ENCODE measurements at places on chromosomes 2 and 18. TPM values are rescaled to one million over a fixed set of nuclear protein-coding genes. Genes with fewer than 3 reads are reported as not detected.

DNA sequence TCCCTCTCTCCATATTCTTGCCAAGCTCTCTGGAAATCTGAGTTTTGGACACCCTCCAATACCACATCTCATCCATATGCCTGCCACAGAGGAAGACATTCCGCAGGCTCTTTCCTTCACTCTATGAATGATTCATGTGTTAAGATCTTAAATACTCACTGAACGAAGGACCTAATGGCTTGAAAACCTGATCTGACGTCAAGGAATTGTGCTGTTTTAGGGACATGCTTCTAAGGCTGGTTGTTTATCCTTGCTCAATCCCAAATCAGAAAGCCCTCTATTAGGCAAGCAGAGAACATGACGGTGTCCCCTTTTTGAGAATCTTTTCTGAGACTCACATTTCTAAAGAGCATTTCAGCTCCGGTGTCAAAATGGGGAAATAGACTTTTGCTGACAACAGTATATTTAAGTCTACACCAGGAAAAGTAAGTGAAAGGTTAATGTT is 83.7 kb upstream of the GALNT5 start:
- no peak for DNase-seq

- DNase-seq, result no peak
Observed at GRCh38 chr2:200130762-200131166, 175.4 kb downstream of the MAIP1 start.

DNA sequence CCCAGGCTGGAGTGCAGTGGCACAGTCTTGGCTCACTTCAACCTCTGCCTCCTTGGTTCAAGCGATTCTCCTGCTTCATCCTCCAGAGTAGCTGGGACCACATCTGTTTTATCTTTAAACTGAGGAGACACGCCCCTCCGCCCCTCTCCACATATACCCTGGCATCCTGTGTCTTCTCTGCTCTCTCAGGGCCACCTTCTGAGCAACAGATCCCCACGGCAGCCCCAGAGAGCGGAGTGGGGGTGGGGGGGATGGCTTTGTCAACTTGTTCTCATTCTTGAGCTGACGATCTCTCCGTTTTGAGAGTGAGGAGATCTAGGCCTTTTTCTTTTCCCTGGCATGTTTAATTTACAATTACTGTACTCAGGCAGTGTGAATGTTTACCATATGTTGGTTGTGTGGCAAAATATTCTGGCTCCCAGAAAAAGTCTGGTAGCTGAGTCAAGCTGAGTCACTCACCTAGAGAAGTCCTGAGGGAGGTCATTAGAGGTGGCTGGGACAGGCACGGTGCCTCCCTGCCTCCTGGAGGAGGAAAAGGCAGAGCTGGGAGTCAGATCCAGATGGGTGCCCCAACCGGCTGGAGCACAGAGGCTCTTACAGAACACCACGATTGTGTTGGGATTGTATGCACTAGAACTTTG is 19.5 kb upstream of the ID2 start:
- DNase-seq, result no peak

GRCh38 chr18:79405019-79405780 is 9.5 kb downstream of the NFATC1 start:
- DNase-seq, result no peak

DNA sequence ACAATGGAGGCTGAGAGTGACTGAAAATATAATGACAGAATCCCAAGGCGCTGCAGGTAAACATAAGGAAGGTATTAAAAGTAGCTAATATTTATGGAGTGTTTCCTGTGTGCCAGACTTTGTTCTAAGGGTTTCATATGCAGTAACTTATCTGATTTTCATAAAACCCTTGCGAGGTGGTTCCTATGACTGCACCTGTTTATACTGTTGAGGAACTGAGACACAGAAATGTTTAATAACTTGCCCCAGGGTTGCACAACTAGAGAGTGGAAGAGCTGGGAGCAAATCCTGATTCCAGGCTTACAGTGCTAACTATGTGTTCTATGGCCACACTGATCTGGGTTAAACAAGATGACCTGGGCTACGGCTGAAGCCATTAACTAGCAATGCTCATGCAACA is 2.4 kb downstream of the SP110 start:
- DNase-seq, result no peak

GRCh38 chr2:216031960-216032689 is 18.8 kb upstream of the MREG start:
- no peak for DNase-seq

DNA sequence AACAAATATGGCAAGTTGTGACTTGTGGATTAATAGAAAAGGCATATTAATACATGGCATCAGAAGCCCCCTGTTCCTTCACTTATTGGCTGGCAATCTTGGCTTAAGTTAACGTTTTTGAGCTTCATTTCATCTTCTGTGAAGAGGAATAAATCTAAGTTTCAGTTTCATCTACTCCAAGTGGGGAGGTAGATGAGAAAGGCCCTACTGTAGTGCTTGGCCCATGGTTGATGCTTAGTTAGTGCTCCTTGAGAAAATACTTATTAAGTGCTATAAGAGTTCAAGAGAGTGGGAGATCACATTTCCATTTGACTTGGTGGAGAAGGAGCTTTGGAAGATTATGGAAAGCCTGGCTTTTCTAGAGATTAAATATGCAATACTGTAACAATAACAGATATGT is 244.3 kb downstream of the BABAM2 start:
- DNase-seq, result no peak

GRCh38 chr2:231228223-231228622 is 29.8 kb downstream of the ARMC9 start:
- no peak for DNase-seq

DNA sequence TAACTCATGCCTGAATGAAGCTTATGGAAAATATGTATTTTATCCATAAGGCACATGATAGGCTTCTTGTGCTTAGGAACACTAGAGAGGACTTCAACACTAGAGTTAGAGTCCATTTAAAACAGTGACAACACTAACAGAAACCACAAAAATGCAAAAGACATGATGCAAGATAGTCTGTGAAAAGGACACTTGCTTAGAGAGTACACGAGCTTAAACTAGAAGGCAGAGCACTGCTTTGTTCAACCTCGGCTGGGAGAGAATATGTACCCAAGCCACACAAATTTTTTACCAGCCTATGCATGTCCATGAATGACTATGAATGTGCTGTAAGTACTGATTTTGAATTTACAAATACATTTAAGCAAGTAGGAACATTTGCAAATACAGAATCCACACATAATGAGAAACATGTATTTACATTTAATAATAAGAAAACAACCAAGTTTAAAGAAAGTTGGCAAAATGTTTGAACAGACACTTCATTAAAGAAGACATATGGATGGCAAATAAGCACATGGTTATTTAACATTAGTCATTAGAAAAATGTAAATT is 130.6 kb downstream of the SPOPL start:
- no peak for DNase-seq

GRCh38 chr2:214593727-214594126 is 182.9 kb downstream of the VWC2L start:
- no peak for DNase-seq

- DNase-seq, result no peak
Observed at GRCh38 chr18:58851856-58852255, 12.8 kb upstream of the ZNF532 start.

DNA sequence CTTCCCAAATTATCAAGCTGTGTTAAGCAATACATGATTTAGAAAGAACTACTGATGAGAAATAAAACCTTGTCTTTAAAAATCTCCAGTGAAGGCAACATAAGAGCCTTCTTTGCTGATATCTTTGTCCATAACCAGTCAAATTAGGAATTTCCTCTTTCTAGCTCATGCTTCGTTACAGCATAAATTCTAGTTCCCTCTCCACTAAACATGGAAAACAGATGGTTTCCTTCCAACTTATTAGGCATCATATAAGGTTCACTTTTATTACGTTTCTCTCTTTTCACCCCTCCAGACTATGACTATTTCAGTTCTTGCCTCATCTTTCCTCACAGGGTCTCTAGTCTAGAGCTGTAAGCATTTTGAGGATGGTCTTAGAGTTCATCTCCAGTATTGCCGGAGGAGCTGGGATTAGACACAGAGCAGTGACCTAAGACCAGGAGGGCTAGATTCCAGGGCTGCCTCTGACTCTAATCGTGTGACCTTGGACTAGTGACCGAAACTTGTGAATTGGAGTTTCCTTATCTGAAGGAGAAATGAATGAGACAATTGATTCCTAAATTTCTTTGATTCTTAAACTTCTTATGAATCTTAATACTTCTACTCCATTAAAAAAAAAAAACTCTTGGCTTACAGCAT is 195.5 kb upstream of the APCDD1 start:
- no peak for DNase-seq

DNA sequence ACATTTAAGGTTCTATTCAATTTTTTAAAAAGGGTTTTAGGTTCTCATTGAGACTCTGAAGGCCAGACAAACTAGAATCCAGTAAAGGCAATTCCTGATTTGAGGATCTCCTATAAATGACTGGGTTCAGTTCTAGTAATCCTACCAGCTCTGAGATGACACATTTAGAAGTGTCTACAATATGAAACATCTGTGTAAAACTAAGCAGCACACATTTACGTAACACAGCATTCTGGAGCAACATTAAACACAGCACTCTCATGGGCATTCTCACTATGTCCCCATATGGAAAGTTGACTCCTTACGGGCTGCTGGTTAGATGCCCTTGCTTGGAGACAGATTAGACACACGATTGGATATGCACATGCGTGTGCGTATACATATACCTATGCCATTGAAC is 114.4 kb downstream of the ZNF385B start:
- no peak for DNase-seq

DNA sequence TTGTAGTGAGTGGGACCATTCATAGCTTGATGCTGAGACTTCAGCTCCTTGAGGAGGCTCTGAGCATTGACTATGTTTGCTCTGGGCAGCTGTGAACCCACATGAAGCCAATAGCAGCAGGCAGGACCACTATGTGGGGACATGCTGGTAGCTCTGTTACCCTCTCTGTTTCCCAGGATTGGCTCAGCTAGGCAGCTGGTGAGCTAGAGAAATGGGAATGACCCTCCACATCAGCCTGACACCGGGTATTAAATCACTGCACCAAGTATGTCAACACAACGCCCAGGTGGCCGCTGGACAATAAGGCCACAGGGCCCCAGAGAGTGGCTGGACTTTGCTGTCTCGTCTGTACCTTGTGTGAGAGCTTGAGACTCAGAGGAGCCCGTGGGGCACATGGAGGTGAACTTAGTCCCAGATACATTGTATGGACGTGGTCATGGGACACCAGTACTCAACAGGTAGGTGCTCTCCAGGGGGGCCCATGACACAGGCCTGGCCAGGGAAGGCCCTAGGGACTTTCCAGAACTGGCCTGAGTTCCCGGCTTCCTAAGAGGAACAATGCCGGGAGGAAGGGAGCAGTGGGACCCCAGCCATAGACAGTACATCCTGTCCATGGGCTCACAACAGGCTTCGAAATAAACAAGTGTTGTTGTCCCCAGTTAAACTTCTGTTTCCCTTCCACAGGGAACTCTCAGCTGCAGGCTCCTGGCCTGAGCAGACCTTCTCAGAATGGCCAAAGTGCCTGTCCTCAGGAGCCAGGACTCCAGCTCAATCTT is 35.2 kb downstream of the HS1BP3 start:
- peak; percentile 70 for DNase-seq

The SAG gene
- not detected for total RNA-seq
